SHP77 treated with DMSO at 0.1 percent for 48 hours (cell line): ENCODE measurements at places on chromosomes 2 and 18.

GRCh38 chr18:9329471-9329870 is 5.1 kb upstream of the TWSG1 start:
- no peak for DNase-seq

DNA sequence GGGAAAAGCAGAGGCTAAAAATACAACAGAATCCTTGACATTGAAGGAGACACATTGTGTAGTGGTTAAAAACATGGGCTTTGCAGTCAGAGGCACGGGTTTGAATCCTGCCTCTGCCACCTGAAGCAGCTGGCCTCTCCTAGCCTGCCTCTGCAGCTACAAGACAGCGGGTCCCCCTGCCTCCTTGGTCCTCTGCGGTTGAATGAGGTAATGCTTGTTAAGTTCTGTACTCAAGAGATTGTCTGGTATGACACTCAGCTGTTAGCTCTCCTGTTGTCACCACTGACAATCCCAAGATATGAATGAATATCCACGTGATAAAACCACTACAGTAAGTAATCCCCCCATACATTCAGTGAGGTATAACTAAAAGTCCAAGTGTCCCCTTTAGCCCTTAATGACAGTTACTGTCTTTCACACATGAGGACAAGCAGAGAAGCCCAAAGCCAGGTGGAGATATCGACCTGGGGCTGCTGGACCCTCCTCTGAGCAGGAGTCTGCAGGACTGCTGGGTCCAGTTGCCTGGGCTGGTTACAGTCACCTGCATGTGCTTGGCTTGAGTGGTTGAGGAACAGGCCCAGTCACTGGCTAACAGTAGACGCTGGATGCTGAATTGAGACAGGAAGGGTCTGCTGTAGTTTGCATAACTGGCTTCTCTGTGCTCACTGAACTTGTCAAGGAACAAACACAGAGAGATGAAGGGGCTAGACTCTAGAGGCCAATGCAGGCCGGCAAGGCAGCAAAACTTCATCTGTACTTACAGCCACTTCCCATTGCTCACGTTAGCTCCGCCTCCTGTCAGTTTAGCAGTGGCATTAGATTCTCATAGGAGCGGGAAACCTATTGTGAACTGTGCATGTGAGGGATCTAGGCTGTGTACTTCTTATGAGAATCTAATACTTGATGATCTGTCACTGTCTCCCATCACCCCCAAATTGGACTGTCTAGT is 85.5 kb downstream of the TGFA start:
- DNase-seq, result no peak

DNA sequence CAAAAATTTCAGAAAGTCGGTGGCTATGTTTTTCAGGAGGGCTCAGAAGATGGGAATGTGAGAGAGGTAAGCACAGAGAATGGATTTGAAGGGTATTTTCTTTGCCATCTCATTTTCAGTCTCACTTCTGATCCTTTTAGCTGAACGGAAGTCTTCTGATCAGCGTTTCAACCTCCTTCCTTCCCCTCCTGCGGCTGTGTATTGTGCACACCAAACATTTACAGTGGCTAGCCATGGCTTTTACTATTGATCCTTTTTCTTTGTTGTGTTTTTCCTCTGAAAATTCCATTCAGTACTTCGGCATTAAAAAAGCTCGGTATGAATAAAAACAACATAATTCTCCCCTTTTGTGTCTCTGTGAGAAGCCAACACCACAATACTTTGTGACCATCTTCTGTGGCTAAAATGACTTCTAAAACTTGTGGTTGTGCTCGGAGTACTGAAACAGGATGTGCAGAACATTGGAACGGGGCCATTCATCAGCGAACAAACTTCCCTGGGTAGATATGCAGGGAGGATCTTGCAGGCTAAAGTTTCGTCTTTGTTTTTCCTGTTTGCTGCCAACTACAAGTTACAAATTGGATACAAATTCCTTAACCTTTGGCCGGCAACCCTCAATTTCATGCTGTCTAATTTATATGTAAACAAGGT is 260.8 kb upstream of the FAM98A start:
- DNase-seq, result no peak

- no peak for DNase-seq
Observed at GRCh38 chr2:118223992-118224894, 136.0 kb downstream of the INSIG2 start.

DNA sequence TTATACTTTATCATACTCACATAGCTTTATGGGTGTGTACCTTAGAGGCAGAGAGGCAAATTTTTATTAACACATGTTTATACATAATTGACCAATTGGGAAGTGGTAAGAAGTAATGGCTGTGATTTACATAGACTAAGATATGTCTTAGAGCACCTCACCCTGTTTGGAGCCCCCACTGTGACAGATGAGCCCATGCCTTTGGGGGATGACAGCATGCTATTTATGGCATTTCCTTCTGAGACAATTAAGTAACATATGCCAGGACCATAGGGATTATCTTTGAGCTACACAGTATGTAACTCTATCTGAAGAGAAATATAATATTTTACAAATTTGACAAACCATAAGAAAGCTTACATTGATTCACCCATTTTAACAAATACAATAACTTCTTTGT is 1655.3 kb upstream of the ACVR2A start:
- DNase-seq, result no peak

DNA sequence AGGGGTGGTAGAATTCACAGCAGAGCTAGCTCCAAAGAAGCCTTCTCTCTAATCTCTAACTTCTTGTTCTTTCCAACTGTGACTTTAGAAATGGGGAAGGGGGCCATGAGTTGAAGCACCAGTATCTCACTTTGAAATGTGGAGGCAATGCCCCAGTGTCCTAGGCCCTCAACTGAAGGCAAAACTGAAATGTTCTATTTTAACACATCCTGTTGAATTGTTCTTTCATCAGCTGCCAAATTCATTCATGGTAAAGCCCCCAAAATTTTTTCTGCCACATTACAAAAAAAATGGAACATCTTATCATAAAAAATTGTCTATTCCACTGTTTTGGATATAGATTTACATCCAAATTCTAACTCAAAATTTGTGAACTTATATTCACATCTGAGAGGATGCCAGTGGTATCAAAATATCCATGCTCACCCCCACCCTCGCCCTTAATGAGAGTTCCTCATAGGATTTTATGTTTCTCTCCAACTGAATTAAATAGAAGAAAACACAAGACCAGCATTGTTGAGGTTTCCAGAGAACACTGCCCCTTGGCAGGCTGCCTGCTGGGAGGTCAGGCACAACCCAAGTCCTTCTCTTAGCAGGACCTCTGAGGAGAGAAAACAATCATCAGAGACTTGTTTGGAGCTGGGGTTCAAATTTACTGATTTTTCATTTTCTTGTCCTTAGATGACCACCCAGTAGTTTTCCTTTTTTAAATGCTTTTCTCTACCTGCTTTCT is 147.4 kb upstream of the PGAP1 start:
- no peak for DNase-seq
